ENCODE measurements at places on chromosomes 6 and 20. TPM values are rescaled to one million over a fixed set of nuclear protein-coding genes. Genes with fewer than 3 reads are reported as not detected.

DNA sequence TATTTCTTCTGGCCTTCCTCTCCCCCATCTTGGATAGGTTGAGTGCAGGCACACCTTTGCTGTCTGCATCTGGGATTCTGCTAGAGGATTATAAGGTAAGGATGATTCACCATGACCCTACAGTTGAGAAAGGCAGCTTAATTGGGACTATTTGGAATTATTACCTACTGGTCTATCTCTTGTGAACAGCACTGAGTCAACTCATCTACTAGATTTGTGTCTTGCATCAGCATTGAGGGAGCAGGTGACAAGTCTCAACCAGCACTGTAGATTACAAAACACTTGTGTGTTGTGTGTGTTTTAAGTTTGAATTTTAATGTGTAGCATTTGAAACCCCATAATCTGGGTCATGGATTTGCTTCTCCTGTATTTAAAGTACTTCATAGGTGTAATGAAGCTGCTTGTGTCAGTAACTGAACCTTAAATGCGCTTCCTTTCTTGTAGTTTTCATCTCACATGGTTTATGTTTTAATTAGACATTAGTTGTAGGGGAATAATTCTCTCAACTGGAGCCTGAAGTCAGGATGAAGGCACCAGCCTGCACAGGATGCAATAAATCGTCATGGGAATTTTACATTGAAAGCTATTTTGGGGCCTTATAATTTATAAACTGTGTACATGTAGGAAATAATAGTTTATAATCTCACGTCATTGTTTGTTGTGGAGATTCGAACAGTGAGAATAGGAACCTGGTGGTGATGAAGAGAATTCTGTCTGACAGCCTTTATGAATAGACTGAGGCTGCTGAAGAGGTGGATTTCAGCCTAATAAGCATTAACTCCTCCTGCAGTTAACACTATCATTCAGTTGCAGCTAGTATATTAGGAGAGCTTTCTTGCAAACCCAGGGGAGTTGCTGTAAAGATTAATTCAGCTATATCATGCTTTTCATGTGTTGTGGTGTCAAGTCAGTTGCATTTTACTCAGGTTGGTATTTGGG, 125.1 kb downstream of the JARID2 start:
- DNase-seq: no peak

DNA sequence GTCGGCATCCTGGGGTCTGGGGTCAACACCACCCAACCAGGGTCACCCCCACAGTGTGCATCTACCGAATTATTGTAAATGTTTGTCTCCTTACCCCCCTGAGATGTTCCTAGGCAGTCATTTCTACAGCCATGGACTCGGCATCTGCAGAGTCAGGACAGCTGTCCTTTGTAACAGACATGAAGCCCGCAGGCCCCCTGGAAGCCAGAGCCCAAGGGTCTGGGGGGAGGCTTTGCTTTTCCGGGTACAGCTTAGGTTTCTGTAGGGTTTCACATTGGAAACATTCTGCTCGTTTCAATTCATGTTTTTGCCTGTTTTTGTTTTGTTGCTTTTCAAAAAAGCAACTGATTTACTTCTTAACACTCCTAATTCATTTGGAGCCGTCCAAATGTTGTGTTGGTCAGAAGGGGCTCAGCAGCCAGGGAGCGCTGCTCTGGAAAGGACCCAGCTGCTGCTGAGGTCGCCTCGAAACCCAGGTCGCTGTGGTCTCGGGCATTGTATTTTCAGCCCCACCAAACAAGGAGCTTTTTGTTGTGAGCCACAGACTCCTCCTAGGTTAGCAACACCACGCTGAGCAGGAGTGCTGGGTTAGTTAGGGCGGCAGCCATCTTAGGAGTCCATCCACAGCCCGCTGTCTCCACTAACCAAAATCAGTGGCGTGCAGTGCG, 160.4 kb downstream of the TMEM242 start:
- no peak for DNase-seq

DNA sequence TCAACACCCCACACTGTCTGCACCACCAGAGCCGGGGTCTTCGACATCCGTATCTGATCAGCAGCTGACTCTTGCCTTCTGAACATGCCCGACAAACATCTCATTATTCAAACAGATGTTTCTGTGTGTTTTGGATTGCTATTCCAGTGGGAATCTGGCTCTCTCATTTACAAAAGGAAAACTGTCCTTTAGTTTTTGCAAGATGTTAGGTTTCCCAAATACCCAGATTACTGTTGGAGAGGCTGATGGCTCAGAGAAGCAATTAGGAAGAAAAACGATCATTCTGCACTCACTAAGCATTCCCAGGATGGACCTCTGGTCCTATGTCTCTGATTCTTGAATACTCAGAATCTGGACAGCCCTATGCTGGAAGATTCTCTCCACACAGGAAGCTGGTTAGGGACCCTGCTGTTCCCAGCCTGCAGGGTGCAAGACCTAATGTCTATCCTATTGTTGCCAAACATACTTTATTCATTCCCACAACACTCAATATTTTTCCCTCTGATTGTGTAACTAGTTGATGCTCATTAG, 532.9 kb downstream of the CDH26 start:
- no peak for DNase-seq

DNA sequence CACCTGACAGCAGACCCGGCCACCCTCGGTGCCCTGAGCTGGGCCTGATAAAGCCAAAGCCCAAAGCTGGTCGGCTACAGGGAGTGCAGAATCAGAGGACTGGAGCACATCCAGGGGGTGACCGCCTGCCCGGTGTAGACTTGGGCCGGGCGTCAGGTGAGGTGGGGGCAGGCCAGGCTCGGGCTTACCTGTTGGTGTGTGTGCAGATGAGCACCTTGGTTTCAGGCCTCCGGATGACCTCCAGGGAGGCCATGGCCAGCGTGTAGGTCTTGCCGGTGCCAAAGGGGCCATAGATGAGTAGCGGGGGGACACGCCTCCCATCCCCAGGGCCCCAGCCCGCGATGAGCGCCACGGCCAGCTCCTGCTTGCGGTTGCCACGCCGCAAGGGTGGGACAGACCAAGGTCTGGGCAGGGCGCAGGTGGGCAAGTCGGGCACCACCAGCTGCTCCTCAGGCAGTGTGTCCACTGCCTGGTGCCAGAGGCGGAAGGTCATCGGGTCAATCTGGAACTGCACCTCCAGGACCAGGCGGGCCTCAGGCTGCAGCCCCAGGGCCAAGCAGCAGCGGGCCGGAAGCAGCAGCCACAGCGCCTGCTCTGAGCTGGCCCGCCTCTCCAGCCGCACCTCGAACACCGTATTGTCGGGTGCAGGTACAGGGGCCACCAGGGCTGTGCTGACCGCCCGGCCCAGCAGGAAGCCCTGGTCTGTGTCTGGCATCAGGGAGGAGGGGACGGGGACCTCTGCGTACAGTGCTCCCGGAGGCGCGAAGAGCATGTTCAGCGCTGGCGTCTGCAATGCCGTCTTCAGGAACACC, 5.7 kb downstream of the HELZ2 start:
- no peak for DNase-seq

The PTCRA gene
- total RNA-seq: not detected

Measured in Panc1 (cell line).